ENCODE measurements at places on chromosomes 1 and 21.

DNA sequence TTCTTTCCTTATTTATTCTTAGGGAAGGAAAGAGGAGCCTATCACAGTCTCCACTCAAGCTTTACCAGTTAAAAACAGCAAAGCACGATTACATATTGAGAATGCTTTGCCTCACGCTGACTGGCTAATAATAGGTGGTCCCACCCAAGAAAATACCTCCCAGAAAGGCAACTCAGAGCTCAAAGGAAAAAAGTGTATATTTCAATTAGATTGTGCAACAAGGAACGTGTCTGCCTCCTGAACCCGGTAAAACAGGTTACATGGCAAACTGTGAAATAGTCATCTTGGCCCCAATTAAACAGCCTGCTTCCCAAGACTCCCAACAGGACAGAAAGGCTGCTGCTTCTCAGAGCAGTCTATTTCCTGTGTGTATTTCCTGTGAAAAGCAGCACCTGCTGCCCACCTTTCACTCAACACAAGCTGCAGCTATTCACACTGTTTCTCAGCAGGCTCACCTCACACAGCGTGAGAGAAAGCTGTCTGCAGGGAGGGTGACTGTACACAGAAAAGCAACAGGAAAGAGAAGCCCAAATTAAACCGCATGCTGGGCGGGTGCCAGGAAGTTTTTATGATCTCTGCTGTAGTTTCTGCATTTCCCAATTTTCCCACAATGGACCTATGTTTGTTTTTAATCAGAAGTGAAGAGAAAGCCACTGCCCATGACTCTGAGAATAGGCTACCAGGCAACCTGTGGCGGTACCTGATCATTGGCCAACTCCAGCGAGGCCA lies 44.0 kb downstream of the URB1 start:
- no peaks in the 10 kb centered on the region for H3K27me3 ChIP-seq
- DNase-seq = no peak
- H3K4me3 ChIP-seq = no peak overlapping the region
- no peak overlapping the region for H3K27ac ChIP-seq

DNA sequence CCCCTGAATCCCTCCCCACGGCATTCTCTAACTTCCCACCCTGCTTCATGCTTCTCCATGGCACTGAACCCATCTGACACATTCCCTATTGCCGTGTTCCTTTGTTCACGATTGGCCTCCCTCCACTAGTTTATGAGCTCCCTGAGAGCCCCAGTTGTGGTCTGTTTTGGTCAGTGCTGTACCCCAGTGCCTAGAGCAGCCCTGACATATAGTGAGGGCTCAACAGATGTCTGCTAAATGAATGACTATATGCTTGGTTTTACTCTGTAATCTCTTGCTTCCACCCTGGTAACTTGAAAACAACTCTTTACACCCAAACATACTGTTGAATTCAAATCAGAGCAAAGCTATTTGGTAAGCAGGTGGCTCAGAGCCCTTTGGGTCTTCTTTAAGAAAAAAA lies 171.1 kb upstream of the EDN2 start:
- no peaks in the 10 kb centered on the region for H3K4me1 ChIP-seq
- H3K27ac ChIP-seq = no peak overlapping the region
- peaks cover 14% of the 10 kb centered on the region for H3K27me3 ChIP-seq
- H3K4me3 ChIP-seq = no peak overlapping the region
- no peaks in the 10 kb centered on the region for H3K36me3 ChIP-seq

DNA sequence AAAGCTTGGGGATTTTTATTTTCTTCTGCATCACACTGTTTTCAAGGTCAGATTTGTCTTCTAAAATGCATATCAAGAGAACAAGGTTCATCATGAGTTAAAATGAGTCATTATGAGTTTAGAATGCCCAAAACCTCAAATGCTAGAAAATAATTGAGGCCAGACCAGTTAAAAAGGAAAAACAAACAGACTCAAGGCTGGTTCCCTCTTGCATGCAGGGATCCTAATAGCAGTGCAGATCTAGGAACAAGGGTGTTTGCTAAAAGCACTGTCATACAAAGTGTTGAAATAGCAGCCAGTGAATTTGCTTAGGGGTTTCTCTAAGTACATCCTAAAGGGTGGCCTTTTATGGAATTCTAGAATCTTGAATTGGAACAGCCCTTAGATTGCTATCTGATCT lies 15.3 kb downstream of the BEND5 start:
- H3K4me1 ChIP-seq = no peaks in the 10 kb centered on the region
- H3K36me3 ChIP-seq = peaks cover 4% of the 10 kb centered on the region
- H3K27me3 ChIP-seq = no peaks in the 10 kb centered on the region
- H3K27ac ChIP-seq = no peak overlapping the region
- no peak overlapping the region for H3K4me3 ChIP-seq
- no peak for DNase-seq

DNA sequence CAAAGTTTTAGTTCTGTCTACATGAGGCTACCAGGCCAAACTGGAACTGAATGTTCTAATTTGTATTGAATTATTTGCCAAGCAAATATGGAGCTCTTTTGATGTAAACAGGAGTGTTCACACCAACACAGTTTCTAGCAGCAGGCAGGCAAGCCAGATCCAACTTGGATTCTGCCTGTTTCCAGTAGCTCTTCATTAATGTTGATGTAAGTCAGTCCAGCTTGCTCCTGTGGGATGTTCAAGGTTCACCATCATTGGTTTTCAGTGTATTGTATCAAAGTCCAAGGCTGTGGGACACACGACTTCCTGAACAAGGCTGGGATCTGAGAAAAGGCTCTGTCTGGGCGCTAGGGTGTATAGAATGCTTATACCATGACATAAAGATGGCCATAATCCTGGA lies 68.1 kb downstream of the PAPPA2 start:
- H3K36me3 ChIP-seq = no peaks in the 10 kb centered on the region
- no peaks in the 10 kb centered on the region for H3K27me3 ChIP-seq
- DNase-seq = no peak
- no peak overlapping the region for H3K27ac ChIP-seq
- H3K4me1 ChIP-seq = no peaks in the 10 kb centered on the region

DNA sequence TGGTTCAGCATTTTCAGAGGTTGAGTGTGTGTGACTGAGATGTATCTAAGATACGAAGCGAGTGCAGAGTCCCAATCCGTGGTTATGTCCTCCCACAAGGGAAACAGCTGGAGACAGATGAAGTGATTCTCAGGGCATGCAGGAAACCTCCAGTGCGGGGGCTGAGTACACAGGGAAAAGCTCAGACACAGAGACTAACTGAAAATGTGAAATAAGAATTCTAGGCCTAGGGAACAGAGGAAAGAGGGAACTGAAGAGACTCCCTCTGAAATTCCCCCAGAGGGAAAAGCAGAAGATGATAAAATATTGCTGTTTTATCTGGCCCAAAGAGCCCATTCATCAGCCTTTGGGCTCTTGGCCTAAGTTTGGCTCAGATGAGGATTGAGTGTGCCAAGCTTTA lies 116.8 kb downstream of the LRRC53 start:
- no peaks in the 10 kb centered on the region for H3K4me1 ChIP-seq
- H3K27ac ChIP-seq = no peak overlapping the region
- H3K27me3 ChIP-seq = no peaks in the 10 kb centered on the region
- no peaks in the 10 kb centered on the region for H3K36me3 ChIP-seq

DNA sequence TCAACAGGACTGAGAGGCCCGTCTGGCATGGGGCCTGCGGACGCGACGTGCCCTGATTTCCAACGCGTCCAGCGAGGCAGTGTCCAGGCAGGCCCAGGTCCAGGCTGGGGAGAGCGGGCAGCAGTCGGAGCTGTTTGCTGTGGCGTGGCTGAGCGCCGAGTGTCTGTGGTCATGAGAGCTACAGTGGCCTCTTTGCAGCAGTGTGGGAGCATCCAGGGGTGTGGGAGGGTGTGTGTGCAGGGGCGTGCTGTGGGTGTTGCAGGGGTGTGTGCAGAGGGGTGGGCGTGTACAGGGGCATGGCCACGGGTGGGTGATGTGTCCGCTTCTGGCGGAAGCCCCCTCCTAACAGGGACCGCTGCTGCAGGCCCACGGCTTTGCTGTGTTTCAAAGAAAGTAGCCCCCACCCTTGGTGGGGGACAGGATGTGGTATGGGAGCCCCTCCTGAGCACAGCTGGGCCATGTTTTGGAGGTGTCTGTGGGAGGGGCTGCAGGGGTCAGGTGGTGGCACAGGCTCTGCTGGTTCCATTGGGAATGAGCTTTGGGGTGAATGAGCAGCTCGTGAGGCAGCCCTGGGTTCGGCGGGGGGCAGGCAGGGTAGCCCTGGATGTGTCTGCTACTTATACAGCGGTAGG lies 17.7 kb downstream of the PLCH2 start:
- DNase-seq = no peak
- H3K4me1 ChIP-seq = no peaks in the 10 kb centered on the region
- H3K36me3 ChIP-seq = no peaks in the 10 kb centered on the region
- no peaks in the 10 kb centered on the region for H3K27me3 ChIP-seq
- no peak overlapping the region for H3K4me3 ChIP-seq

DNA sequence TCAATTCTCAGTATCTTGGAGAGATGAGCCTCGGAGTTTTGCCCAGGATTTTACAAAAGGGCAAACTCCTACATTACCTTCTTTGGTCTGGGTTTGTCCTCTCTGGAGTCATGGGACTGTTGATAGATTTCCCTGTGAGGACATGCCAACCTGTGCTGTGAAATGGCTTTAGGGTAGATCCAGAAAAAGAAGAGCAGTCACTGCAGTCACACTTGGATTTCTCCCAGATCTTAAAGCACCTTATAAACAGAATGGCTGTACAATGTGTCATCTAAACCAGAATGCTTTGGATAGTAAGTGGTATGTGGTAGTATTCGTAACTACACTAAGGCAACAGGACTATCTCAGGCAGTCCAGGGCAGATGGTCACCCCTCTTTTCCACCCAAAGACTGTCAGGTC lies 1.9 kb upstream of the CSRP1 start:
- no peak overlapping the region for H3K4me3 ChIP-seq
- H3K27me3 ChIP-seq = no peaks in the 10 kb centered on the region
- H3K36me3 ChIP-seq = no peaks in the 10 kb centered on the region
- H3K27ac ChIP-seq = no peak overlapping the region
- no peak for DNase-seq
- peaks cover 16% of the 10 kb centered on the region for H3K4me1 ChIP-seq

GRCh38 chr1:230430499-230430898 lies 4.4 kb upstream of the PGBD5 start:
- H3K27ac ChIP-seq = no peak overlapping the region
- H3K4me1 ChIP-seq = no peaks in the 10 kb centered on the region
- DNase-seq = no peak
- H3K4me3 ChIP-seq = no peak overlapping the region
